Fibroblast of skin of left biceps (primary cell): ENCODE measurements at places on chromosomes 11 and 22.

DNA sequence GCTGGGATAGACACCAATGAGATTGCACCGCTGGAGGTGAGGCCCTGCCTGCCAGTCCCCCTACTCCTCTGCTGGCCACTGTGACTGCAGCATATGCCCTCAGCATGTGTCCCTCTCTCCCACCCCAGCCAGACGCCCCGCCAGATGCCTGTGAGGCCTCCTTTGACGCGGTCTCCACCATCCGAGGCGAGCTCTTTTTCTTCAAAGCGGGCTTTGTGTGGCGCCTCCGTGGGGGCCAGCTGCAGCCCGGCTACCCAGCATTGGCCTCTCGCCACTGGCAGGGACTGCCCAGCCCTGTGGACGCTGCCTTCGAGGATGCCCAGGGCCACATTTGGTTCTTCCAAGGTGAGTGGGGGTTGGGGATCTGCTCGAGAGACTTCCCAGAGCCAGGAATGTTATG lies 5.7 kb upstream of the SMARCB1 start:
- DNase-seq: no peak

DNA sequence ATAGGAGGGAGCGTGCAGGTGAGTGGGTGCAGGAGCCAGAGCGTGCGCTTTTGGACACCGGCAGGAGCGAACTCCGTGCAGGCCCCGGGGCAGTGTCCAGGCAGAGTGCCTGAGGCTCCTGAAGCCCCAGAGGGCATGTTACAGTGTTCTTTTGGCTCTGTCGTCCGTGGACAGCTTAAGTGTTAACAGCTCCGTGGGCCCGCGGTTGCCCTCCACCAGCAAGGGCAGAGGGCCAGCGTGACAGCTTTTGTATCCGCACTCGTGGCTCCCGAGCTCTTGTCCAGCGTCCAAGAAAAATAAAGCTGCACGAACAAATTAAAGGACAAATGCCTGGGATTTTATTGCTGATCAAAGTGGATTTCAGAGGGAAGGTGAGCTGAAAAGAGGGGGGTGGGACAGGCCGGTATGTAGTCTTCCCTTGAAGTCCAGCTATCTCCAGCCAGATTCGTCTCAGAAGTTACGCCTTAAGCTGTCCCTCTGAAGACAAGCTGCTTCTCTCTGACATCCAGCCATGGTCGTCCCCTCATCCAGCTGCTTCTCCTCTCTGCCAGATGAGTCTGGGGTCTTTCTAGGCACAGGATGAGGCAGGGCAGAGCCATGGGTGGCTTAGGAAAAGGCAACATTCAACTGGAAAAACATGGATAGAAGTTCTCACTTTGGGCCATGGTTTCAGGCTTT lies 968 bp upstream of the TMEM109 start:
- DNase-seq: no peak

- peak; percentile 59 for DNase-seq
Measured at GRCh38 chr11:120334894-120335462, 1.2 kb upstream of the ARHGEF12 start.

- DNase-seq: no peak
Measured at GRCh38 chr11:2444821-2445745, at the start of gene KCNQ1. TSS of gene KCNQ1 (plus strand) at chr11:2445008. CDS start at chr11:2445099, 91 bp downstream.

- no peak for DNase-seq
Measured at GRCh38 chr11:68974421-68975194, 6.2 kb downstream of the MRGPRD start.

GRCh38 chr11:45237711-45238315 lies 48.3 kb downstream of the SYT13 start:
- no peak for DNase-seq

GRCh38 chr11:123241874-123242543 lies 47.0 kb upstream of the CLMP start:
- no peak for DNase-seq

- no peak for DNase-seq
Measured at GRCh38 chr11:69841859-69842698, 22.9 kb upstream of the FGF3 start.

DNA sequence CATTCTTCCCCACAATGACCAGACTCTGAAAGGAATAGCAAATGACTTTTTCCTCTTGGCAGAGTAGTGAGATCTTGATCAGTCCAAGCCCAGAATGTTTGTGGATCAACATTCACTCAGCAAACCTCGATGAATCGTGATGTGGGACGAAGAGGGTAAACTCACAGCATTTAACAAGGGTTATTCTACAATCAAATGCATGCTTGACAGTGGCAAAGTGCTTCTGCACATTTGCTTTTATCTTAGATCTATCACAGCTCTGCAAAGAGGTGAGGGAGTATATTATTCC lies 31.8 kb downstream of the TMPRSS5 start:
- no peak for DNase-seq

DNA sequence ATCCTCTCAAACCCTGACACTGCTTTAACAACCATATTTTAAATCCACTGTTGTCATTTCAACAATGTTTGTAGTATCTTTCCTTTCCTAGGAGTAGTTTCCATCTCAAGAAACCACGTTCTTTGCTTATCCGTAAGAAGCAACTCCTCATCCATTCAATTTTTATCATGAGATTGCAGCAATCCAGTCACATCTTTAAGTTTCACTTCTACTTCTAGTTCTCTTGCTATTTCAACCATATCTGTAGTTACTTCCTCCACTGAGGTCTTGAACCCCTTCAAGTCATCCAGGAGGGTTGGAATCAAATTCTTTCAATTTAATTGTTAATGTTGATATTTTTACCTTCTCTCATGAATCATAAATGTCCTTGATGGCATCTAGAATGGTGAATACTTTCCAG lies 22.4 kb downstream of the CCDC82 start:
- DNase-seq: no peak

DNA sequence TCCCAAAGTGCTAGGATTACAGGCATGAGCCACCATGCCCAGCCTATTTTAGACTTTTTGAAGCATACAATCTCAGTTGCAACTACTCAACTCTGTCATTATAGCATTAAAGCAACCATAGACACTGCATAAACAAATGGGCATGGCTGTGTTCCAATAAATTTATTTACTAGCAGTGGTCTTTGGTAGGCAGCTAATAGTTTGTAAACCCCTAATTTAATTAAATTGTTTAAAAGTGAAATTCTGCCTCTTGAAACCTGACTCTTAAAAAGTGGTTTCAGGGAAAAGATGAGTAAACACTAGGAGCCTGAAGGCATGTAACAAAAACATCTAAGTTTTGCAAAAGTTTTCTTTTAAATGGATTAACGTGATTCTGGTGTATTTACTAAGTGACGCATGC lies 1364.5 kb downstream of the LRRC4C start:
- no peak for DNase-seq

GRCh38 chr11:125263268-125263790 lies 98.8 kb downstream of the PKNOX2 start:
- peak; percentile 96 for DNase-seq

DNA sequence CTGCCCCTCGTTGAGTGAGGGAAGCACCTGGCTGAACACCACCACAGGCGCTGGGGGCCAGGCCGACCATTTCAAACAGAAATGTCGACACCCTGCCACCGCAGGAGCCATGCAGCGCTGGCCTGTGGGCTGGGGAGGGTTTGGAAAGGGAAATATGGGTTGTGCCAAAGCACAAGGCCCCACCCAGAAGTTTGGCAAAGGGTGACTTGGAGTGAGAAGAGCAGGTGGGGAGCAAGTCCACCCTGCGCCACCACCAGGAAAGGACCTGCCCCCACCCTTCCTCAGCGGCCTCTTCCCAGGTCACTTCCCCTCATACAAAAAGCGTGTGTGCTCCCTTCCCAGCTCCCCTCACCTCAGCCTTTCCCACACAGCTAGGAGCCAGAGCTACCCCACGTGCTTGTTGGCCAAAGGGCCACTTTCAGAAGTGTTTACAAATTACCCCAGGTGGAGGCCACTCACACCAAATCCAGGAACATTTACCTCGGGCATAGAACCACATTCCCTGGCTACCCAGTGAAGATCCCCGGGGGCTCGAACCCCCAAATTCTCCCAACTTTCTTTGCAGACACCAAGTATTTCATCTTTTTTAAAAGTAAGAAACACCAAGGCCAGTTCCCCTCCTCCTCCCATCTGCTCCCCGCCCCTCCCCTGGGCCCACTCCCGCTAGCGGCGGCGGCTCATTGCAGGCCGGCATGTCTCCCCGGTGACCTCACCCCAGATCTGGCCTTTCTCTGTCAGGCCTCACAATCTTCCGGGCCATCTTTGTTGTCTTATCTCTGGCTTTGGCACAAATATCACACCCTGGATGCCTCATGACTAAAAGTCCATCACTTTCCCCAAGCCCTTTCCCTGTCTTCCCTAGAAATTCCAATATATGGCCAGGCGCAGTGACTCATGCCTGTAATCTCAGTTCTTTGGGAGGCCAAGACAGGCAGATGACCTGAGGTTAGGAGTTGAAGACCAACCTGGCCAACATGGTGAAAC lies 20.5 kb upstream of the SCGB1A1 start:
- no peak for DNase-seq

DNA sequence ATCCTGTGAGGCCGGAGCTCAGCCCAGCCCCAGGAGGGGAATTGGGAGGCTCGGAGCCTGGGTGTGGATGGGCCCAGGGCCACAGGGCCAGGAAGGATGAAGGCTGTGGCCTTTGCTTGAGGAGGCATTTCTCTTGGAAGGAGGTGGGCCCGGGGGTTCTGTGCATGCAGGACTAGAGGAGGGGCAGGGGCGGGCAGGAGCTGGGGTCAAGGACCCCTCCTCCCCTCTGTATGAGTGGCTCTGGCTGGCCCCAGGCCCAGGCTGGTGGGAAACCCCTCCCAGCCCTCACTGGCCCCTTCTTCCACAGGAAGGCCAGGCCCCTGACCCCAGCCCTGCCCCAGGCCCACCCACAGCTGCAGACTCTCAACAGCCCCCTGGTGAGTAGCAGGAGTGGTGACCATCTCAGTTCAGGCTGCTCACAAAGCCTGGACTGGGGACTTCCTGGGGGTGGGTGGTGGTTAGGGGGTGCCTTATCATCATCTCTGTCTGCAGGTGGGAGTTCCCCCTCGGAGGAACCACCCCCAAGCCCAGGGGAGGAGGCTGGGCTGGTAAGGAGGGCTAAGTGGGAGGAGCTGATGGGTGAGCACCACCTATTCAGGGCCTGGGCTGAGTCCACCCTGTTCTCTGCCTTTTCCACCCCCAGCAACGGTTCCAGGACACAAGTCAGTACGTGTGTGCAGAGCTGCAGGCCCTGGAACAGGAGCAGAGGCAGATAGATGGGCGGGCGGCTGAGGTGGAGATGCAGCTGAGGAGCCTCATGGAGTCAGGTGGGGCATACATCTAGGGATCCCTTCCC lies 6.0 kb downstream of the KCNK7 start:
- DNase-seq: no peak

- DNase-seq: no peak
Measured at GRCh38 chr11:109991835-109992234, 101.4 kb upstream of the ZC3H12C start.

DNA sequence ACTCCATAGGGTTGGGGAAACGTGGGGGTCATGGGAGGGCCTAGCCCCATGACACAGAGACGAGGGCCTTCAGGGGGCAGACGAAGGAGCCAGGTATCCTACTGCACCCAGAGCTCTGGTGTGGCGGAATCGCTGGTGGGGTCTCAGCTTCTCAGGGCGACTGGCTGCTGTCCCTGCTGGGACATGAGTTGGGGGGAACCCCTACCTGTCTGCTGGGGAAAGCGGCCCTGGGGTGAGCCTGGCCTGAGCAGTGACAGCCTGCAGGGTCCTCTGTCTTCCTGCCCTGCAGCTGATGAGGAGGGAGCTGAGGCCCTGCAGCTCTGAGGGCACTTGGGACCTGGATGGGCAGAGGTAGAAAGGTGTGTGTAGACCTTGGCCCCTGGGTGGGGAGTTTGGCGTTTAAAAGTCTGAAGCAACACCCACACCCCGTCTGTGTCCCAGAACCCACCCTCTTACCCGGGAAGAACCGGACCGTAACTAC lies 33.6 kb upstream of the GRAMD4 start:
- DNase-seq: no peak

GRCh38 chr22:44068422-44069191 lies 44.5 kb downstream of the PARVB start:
- no peak for DNase-seq

- no peak for DNase-seq
Measured at GRCh38 chr11:45030778-45031177, 80.1 kb upstream of the TP53I11 start.

DNA sequence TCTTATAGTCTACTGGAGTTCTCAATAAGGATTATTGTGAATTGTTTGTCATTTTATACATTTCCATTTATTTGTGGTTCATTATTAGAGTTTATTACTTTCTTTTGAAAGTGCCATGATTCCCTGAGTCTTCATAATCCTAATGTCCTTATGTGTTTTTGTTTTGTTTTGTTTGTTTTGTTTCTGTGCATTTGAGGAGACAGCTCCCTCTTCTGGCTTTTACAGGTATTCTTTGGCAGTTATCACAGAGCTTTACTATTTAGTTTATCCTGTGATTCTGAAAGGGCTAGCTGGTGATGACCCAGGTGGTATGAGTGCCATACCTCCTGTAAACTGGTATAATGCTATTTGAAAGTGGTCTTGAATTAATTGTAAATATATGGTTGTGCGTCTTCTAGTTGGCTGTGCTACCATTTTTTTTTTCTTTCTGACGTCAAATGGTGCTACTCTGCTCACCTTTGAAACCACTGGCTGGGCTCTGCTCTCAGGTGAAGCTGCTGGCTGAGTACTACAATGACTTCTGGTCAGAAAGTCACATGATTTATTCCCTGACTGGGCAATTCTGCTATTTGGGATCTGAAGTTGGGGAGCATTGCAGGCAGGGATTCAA lies 751.2 kb downstream of the JRKL start:
- no peak for DNase-seq

DNA sequence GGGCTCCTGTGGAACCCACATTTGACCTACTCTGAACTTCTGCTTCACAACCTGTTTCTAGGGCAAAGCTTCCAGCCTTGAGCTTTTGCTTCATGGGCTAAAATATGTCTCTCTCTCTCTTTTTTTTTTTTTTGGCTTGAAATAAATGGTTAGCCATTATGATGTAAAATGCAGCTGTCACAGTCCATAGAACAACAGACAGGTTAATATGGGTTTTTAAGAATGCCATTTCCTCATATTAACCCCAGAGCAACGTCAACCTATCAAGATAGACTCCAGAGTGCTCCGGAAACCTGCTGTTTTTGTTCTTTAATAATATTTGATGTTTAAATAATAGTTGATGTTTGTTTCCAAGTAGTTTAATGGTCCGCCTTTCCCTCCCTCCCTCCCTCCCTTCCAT lies 285.6 kb downstream of the TENM4 start:
- DNase-seq: no peak

- DNase-seq: no peak
Measured at GRCh38 chr22:47191671-47192650, 429.5 kb downstream of the TBC1D22A start.

DNA sequence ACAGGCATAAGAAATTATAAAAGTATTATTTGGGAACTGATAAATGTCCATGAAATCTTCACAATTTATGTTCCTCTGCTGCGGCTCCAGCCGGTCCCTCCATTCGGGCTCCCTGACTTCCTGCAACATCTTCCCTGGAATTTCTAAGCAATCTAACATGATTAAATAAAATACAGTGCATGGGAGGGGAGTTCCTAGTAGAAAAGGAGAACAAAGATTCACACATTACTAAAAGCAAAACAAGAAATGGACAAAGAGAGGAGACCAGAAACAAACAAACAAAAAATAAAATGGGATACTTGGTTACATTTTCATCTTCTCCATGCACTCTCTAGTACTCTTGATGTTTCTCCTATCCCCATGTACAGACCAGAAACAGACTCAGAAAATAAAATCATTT lies 8.6 kb upstream of the APOL4 start:
- no peak for DNase-seq
